Left kidney (tissue), 8 donors: ENCODE measurements at places on chromosomes 1 and 21.

DNA sequence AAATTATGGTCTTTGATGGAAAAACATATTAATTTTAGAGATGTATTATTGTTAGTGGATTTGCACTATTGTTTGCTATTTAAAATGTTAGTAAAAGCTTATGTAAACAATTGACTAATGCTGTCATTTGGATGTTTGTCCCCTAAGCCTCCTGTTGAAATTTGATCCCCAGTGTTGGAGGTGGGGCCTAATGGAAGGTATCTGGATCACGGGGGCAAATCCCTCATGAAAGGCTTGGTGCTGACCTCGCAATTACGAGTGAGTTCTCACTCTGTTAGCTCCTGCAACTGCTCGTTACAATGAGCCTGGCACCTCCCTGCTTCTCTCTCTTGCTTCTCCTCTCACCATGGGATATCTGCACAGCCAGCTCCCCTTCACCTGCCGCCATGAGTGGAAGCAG lies 14.3 kb downstream of the TMEM35B start:
- no peak for DNase-seq

- no peak for DNase-seq
Measured at GRCh38 chr1:47415728-47416318, at the start of gene FOXE3. Gene FOXE3, plus strand, starts transcription at chr1:47416285. Its CDS starts 31 bp downstream, at chr1:47416316.

GRCh38 chr1:35481229-35481628 lies 76.0 kb downstream of the KIAA0319L start:
- DNase-seq = no peak

- DNase-seq = peak; percentile 52
Measured at GRCh38 chr1:220818421-220819173, 31.9 kb downstream of the MTARC1 start.

- no peak for DNase-seq
Measured at GRCh38 chr1:12778907-12779306, 5.4 kb downstream of the PRAMEF12 start.

DNA sequence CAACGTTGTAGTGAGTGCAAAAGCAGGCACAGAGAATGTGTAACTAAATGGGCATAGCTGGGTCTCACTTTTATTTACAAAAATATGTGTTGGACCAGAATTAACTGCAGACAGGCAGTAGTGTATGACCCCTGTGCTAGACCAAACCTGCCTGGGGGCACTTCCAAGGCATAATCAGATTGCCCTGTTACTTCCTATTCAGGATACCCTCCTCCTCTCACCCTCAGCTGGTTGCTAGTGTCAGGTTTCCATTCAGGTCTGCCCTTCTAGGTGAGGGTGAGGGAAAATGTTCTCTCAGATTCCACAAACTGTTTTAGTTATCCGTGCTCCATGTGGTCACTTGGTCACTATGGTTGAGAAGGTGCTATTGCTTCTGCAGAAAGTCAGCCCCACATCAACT lies 387.3 kb downstream of the LMX1A start:
- no peak for DNase-seq

DNA sequence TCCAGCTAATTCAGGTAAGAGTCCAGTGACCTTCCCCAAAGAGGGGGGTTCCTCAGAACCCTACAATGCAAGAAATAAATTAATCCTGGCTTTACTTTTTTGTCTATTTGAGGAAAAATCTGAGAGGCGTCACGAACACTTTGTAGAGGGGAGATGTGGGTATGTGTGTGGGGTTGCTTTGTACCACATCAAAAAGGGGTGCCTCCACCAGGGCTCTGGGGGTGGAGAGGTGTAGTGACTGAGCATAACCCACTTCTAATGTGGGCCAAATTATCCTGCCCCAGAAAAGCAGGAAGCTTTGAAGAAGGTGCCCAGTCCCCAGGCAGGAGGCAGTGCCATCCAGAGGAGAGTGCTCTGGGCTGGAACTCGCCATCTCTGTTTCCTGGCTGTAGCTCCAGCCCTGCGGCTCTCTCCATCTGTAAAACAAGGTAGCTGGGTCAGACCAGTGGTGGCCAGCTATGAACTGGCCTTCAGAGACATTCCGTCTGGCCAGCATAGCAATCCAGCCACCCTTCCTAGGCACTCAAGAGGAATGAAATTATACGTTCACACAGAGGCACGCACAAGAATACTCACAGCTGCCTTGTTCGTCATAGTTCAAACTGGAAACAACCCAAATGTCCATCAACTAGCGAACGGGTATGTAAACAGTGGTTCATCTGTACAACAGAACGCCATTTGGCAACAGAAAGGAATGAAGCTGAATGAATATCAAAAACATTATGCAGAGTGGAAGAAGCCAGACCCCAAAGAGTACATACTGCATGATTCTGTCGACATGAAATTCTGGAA lies 45.4 kb upstream of the TNFRSF1B start:
- DNase-seq = no peak

- no peak for DNase-seq
Measured at GRCh38 chr1:147211577-147211976, 13.6 kb downstream of the FMO5 start.
